T-cell (primary cell): ENCODE measurements at places on chromosomes 16 and 17. TPM values are rescaled to one million over a fixed set of nuclear protein-coding genes. Genes with fewer than 3 reads are reported as not detected.

Gene TUBD1
- total RNA-seq = 16.7 TPM

Gene FNDC8
- total RNA-seq = not detected

Gene DNAH3
- total RNA-seq = not detected

Gene SCARF1
- total RNA-seq = 1.6 TPM

Gene RCVRN
- total RNA-seq = not detected

Gene NPB
- total RNA-seq = 0.16 TPM

Gene KRT25
- not detected for total RNA-seq

Gene AGRP
- total RNA-seq = not detected
